CD4-positive, alpha-beta memory T cell (primary cell): ENCODE measurements at places on chromosomes 7 and 10.

DNA sequence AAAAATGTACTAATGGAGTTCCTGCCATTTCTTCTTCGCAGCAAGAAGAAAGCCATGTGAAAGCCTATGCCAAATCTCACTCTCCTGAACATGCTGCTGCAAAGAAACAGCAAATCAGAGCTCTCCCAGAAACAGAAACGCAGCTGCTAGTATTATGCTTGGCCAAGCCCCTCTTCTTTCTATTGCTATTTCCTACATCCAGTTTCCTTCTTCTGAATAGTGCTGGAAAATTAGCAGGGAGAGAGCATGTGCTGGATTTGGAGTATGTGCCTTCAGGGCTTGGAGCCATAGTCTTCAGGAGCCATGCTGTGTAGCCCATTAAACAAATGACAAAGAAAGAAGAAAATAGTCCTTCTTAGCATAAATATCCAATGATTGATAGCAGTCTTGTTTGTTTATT, 852.0 kb upstream of the PHF14 start:
- no peak for DNase-seq

DNA sequence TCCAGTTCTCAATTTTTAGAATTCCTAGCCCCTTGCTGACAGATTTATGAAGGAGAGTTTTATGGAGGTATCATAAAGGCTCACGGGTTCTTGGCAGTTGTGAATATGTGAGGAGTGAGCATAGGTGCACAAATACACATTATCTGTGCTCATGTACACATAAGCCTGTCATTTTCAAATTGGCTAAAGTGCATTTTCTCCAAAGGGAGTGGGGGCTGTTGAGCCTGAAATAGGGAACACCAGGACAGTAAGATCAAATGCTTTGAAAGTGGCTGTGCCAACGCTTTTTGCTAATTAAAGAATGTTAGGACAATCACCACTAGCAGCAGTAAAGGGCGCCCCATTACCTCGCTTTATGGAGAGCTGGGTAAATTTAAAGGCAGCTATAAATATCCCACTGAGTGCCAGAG, 8.3 kb upstream of the LRRC4 start:
- no peak for DNase-seq

DNA sequence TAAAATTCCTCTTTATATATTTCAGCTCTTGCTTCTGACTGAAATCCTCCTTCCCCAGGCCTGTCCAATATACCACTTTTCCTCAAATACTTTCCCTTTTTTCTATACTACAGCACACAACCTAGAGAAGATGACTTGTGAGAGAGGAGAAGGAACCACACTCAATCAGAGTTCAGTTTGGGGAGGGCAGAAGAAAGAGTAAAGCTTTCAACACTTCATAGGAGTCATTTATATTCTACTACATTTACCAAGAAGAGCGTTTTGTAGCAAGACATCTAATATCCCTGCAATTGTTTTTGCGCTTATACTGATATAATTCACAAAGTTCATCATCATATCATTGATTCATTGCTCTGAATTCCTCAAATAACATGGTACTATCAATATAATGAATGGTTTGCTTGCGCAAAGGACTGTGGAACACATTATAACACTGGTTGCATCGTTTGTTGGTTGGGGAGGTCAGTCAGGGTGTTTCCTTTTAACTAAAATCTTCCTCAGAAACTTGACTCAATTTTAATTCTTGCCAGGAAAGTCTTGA, 792.5 kb upstream of the CELF2 start:
- no peak for DNase-seq

- DNase-seq: no peak
Measured at GRCh38 chr10:66783316-66783715, 142.5 kb upstream of the LRRTM3 start.

DNA sequence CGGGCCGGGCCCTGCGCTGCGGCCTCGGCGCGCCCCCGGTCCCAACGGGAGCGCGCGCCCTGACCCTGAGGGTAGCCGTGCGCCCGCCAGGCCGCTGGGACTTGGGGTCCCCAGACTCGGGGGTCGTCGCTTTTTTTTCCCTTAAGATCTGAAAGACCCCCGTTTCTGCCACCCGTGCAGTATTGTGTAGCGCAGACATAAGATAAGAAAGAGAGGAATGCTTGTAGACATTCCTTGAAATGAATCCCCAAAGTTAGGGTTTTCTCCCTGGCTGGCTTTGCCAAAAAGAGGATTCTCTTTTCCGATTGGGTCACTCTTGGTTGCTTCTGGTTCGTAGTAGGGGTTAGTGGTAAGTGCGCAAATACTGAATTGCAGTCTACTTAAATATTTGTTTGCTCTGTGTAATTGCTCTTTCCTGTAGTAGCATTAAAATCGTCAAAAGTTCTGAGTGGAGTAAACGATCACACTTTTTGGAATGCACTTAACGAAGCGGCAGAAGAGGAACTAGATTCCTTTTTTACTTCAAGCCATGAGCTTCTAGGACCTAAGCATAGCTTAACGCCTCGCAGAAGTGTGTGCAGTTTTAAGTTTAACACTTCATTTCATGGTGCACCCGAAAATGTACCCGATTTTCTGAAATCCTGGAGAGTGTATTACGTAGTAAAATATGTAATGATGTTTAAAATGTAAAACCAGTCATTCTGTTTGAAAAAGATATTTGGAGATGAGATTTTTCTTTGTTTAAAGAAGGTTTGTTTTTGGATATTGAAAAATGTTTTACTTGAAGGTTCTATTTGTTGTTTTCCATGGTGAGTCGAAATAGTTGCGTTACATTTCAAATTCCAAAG, 1.3 kb downstream of the CUL1 start:
- DNase-seq: peak; percentile 11

DNA sequence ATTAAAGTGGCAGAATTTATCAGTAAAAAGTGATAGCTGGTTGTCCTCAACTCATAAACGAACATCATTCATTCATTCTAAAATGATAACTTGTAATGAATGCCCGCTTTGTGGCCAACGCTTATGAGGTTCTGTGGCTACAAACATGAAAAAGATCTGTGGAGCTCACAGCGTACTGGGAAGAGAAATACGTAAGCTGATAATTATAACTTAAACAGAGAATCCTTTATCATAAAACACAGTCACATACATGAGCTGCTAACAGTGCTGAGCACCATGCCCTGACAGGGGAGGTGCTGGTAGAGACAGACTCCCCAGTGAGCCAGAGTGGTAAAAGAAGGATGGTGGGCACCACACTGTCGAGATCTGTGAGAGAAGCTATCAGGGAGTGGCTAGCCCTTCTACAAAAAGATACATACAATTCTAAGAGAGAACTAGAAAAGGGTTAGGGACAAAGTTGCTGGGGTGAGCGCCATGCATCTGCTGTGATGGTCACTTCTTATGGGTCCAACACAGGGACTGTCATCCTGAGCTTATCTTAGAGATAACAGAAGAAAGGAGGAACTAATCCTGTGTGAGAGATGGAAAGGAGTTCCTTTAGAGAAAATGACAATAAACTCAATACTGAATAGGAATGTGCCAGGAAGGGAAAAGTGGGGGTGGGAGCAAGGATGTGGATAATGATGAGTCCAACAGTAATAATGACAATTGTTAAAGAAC, 106.7 kb downstream of the USP6NL start:
- no peak for DNase-seq

DNA sequence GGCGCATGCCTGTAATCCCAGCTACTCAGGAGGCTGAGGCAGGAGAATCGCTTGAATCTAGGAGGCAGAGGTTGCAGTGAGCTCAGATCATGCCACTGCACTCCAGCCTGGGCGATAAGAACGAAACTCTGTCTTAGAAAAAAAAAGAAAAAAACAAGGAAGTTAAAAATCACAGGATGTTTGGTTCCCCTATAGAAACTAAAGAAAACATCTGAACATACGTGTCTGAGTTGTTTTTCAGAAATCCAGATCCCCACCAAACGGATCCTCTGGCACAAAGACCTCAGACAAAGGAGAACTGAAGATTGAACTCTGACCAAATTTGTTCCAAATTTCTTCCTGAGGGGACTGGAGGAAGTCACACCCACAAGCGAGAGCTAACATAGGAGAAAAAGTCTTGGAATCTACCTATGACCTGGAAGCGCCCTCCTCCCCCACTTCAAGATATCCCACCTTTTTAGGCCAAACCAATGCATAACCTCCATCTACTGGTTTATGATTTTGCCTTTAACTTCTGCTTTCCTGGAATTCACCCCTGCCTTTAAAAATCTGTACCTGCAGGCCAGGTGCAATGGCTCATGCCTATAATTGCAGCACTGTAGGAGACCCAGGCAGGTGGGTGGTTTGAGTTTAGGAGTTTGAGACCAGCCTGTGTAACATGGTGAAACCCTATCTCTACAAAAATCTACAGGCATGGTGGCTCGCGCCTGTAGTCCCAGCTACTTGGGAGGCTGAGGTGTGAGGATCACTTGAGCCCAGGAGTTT, 19.7 kb upstream of the SIRT1 start:
- no peak for DNase-seq

GRCh38 chr7:134395604-134396003, 63.3 kb downstream of the AKR1B1 start:
- DNase-seq: no peak

DNA sequence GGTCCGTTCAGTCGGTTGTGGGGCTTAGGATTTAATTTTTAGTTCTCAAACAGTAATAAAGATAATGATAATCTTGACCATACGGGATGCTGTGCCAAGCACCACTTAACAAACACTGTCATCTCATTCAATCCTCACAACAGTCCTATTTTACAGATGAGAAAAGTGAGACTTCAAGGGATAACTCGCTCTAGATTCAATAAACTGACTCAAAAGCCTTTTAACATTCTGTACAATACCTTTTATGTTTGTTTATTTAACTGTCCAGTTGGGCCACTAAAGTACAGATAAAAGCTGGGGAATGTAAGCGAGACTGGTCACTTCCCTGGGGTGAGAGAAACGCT, 437 bp upstream of the CFAP69 start:
- no peak for DNase-seq

GRCh38 chr10:26357203-26357602, 80.9 kb upstream of the APBB1IP start:
- DNase-seq: no peak

GRCh38 chr10:131743190-131744151, 157.3 kb upstream of the PPP2R2D start:
- DNase-seq: no peak

DNA sequence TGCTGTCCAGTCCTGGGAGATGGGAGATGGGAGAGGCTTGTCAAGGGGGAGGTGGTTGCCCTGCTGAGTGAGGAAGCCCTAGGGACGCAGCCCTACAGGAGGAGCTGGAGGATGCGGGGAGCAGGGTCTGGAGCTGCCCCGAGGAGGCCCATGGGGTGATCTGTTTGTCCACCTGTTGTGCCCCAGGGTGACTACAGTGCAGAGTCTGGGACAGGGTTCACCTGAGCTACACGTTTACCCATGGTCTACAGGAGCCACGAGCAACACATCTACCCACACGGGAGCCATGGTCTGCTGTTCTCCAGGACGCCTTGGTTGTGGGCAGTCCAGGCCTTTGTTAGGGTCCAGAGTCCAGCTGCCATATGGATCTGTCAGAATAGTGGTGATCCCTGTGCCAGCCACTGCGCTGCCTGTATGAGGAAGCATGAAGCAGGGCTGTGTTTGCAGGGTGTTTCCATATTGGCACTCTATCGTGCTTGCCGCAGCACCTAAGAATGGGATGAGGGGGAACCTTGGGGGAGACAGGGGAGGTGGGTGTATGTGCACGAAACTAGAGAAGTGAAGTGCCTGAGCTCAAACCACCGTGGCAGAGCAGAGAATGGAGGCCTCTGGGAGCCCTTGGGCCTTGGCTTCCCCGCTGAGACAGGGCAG, 23.7 kb downstream of the ZNF775 start:
- DNase-seq: no peak

DNA sequence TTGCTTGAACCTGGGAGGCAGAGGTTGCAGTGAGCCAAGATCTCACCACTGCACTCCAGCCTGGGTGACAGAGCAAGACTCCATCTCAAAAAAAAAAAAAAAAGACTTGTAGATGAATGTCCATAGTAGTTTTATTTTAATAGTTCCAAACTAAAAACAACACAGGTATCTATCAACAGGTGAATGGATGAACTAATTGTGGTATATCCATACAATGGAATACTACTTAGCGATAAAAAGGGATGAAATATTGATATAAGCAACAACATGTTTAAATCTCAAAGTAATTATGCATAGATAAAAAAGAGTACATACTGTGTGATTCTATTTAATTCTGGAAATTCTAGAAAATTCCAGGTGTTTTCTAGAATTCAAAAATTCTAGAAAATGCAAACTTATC, 37.5 kb upstream of the MRPS16 start:
- no peak for DNase-seq

DNA sequence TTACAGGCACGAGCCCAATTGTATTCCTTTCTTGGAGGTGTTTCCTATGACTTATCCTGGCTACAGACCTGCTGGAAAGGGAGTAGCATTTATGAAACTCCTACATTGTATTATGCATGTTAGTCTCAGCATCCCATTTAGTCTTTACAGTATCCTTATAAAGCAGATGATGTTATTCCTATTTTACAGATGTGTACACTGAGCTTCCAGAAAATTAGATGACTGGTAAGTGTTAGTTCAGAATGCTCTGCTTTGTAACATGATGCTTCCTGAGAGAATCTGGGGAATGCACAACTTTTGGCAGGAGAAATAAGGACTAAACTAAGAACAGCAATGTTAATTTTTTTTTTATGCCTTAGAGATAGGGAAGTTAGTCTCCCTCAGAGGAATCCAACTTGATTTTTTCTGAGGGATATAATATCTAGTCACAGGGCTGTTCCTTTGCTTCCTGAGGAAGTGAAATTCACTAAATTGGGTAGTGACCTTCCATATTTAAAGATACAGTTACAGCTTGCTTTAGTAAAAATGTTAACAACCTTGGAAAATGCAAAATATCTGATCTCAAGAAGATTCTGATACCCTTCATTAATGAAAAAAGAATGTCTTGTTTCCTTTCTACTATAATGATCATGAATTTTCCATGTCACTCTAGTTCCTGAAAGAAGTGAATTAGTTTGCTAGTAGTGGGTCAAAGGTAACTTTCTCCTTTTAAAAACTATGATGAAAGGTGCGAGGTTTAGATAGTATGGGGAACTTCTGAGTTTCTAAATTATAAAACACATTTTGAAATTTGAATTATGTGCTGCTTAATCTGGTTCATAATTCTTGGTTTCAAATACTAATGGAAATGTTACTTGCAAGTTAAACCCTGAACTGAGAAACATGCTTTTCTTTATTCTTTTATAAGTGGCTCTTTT, 194.0 kb upstream of the PRPS1L1 start:
- no peak for DNase-seq

GRCh38 chr10:42984761-42985325, 92.0 kb upstream of the RET start:
- no peak for DNase-seq

DNA sequence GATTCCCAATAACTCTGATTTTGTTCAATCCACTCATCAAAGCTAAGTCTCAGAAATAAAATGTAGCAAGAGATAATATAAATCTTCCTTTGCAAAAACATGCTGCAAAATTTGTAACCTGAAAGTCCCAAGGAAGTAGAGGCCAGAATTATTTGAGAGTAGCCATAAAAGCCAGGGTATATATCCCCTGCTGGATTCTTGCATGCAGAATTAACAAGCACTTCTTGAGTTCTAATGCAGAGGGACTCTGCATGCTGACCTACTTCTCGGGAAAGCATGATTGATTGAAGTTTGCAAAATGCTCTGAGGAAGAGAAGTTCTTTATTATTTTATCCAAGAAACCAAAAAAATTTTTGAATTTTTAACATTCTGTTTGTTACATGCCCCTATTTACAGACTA, 121.6 kb downstream of the THSD7A start:
- no peak for DNase-seq

- DNase-seq: no peak
Measured at GRCh38 chr7:40507166-40507565, 372.4 kb downstream of the SUGCT start.
